Natural killer cell treated with Interleukin-12 subunit alpha and Interleukin-12 subunit beta and Interleukin-15 and Interleukin-18, amount 100 ng/mL, for 72 hours (primary cell): ENCODE measurements at places on chromosomes 6 and 20. TPM values are rescaled to one million over a fixed set of nuclear protein-coding genes. Genes with fewer than 3 reads are reported as not detected.

DNA sequence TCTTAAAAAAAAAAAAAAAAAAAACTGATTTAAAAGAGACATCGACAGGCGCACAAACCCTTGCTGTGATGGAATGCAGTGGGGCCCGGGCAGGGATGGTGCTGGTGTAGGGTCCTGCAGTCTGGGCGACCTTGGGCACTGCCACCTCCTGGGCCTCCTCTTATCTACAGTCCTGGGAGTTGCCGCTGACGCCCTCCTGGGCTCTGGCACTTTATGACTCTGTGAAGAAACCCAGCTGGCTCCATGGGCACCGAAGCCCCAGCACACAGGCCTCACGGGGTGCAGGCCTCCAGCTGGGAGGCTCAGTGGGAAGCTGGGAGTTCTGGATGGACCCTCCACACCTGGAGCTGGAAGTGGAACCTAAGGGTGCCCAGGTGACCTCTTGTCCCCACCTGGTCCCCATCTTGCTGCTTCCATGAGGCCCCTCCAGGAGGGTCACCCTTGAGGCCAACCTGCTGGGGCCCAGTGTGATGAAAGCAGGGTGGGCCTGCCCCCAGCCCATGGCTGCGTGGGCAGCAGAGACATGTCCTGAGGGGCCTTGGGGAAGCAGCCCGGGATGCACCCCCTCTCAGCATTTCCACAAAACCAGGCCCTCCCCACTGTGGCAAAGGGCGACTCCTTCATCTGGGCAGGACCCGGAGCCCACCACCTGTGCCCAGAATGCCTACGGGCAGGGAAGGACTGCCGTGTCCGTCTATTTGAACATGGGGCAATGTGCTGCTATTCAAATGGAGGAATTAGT is 104.9 kb downstream of the ASXL1 start:
- H3K4me3 ChIP-seq, result no peak overlapping the region
- H3K36me3 ChIP-seq, result no peaks in the 10 kb centered on the region
- DNase-seq, result no peak
- no peaks in the 10 kb centered on the region for H3K27me3 ChIP-seq

- H3K27ac ChIP-seq, result no peak overlapping the region
- H3K4me3 ChIP-seq, result no peak overlapping the region
- peaks cover 51% of the 10 kb centered on the region for H3K27me3 ChIP-seq
- no peaks in the 10 kb centered on the region for H3K36me3 ChIP-seq
- H3K4me1 ChIP-seq, result no peaks in the 10 kb centered on the region
These were observed 77.6 kb upstream of the EYA2 start for GRCh38 chr20:46816886-46817638.

- H3K4me3 ChIP-seq, result no peak overlapping the region
- H3K4me1 ChIP-seq, result peaks cover 12% of the 10 kb centered on the region
- no peak for DNase-seq
- H3K36me3 ChIP-seq, result no peaks in the 10 kb centered on the region
- H3K27me3 ChIP-seq, result no peaks in the 10 kb centered on the region
These were observed 91.1 kb upstream of the BTN3A2 start for GRCh38 chr6:26273673-26274588.

DNA sequence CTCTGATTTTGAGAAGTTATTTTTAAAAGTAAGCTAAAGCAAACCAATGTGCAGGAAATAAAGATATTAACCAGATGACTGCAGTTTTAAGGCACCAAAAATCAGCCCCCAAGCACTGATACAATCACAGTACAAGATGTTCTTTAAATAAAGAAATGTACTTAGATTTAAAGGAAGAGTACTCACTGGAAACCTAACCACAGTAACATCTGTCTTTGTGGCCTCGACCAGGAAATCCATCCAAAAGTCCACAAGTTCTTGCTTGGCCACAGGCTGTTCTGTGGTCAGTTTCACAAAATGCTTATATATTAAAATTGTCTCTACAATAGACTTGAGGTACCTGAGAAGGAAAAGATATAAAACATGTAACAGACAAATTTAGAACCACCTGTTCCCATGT is 105.9 kb upstream of the MAP7 start:
- H3K27ac ChIP-seq, result no peak overlapping the region
- no peak overlapping the region for H3K4me3 ChIP-seq
- H3K27me3 ChIP-seq, result no peaks in the 10 kb centered on the region
- no peak for DNase-seq
- no peaks in the 10 kb centered on the region for H3K4me1 ChIP-seq

GRCh38 chr20:53146201-53146891 is 174.2 kb downstream of the TSHZ2 start:
- no peak overlapping the region for H3K4me3 ChIP-seq
- H3K27me3 ChIP-seq, result peaks cover 29% of the 10 kb centered on the region
- H3K4me1 ChIP-seq, result peaks cover 6% of the 10 kb centered on the region
- no peaks in the 10 kb centered on the region for H3K36me3 ChIP-seq
- no peak overlapping the region for H3K27ac ChIP-seq

- peaks cover 88% of the 10 kb centered on the region for H3K4me1 ChIP-seq
- H3K36me3 ChIP-seq, result peaks cover 17% of the 10 kb centered on the region
- peak overlapping the region; percentile 89 for H3K4me3 ChIP-seq
- H3K27ac ChIP-seq, result peak overlapping the region; percentile 100
- no peaks in the 10 kb centered on the region for H3K27me3 ChIP-seq
- no peak for DNase-seq
These were observed 105.6 kb downstream of the PREX1 start for GRCh38 chr20:48722002-48722731.

- no peak for DNase-seq
- no peaks in the 10 kb centered on the region for H3K27me3 ChIP-seq
- H3K27ac ChIP-seq, result no peak overlapping the region
- no peak overlapping the region for H3K4me3 ChIP-seq
- peaks cover 8% of the 10 kb centered on the region for H3K36me3 ChIP-seq
These were observed 350.4 kb downstream of the BCKDHB start for GRCh38 chr6:80456724-80457438.

- peaks cover 19% of the 10 kb centered on the region for H3K27me3 ChIP-seq
- no peak overlapping the region for H3K27ac ChIP-seq
- no peaks in the 10 kb centered on the region for H3K36me3 ChIP-seq
- no peaks in the 10 kb centered on the region for H3K4me1 ChIP-seq
- no peak for DNase-seq
- H3K4me3 ChIP-seq, result no peak overlapping the region
These were observed 269.3 kb upstream of the CHD6 start for GRCh38 chr20:41887500-41887899.

The ZNF512B gene
- total RNA-seq, result 13.8 TPM

The RFX6 gene
- total RNA-seq, result not detected

The FOXF2 gene
- not detected for total RNA-seq

The C6orf52 gene
- total RNA-seq, result 2.4 TPM
